Kidney glomerular epithelial cell (primary cell): ENCODE measurements at places on chromosomes 6 and 20.

DNA sequence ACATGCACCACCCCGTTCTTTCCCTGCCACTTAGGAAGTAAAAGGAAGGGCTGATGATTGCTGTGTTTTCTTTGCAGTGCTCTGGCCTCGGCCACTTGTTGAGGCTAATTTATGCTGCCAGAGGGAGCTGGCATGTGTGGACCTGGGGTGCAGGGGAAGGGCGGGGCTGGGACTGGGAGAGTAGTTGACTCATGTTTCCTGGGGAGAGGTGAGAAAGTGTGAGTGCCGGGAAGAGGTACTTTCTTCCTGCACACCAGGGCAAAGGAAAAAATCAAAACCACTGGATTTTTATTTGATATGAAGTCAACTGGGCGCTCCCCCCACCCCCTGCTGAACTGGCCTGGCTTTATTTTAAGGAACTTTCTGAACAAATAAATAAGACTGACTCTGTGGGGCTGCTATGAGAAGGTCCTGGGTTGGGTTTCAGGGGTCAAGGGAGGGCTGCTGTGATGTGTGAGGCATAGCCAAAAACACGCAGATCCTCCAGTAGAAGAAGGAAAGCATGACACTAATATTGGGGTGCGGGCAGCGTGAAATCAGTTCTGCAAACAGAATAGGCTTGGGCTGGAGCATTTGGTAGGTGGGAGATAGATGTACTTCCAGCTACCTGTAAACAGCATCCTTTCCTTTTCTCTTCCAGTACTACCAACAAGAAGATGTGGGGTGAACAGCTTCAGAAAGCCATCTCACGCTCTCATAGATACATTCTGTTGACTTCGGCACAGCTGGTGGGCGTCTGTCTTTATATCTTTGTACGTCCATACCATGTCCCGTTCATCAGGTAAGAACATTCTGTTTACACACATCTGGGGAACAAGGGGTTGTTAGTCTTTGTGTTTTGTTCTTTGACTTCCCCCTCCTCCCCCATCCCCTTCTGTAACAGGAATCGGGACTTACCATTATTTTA is 87.5 kb downstream of the SYNJ2 start:
- DNase-seq: peak; percentile 16

DNA sequence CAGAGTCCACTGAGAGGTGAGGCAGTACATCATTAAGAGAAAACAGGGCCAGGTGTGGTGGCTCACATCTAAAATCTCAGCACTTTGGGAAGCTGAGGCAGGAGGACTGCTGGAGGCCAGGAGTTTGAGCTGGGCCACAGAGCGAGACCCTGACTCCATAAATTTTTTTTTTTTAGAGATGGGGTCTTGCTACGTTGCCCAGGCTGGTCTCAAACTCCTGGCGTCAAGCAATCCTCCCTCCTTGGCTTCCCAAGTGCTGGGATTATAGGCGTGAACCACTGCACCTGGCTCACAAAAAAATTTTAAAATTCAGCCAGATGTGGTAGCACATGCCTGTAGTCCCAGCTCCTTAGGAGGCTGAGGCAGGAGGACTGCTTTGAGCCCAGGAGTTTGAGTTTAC is 17.3 kb downstream of the PPIL1 start:
- no peak for DNase-seq

- no peak for DNase-seq
Observed at GRCh38 chr6:103872678-103873077, 987.0 kb downstream of the HACE1 start.

GRCh38 chr6:124747349-124747748 is 214.9 kb upstream of the RNF217 start:
- DNase-seq: no peak

- DNase-seq: no peak
Observed at GRCh38 chr6:56241124-56241802, 6.1 kb downstream of the COL21A1 start.
